LHCN-M2 (cell line): ENCODE measurements at places on chromosomes 7 and 10.
A peak's percentile ranks its signal among the peaks of the same experiment; 100 is the strongest.

DNA sequence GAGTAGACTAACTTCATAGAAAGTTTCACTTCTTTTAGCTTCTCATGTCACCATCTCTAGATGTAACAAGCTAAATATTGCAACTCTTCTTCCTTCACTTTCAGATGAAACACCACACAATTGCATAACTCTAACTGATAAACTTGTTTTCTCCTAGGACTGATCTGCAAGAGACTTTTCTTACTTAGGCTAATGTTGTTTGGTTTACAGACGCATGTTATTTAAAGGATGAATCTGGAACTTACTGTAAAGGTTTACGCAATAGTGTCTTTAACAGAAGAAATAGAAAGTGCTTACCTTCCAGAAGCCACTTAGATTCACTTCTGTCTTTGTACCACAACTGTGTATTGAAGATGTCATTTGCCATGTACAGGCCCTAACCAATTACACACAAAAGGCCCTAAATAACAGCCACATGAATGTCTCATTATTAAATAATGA, 22.1 kb upstream of the ZC3HAV1 start:
- DNase-seq, result no peak

- no peak for DNase-seq
Observed at GRCh38 chr7:135768064-135768463, 19.5 kb upstream of the FAM180A start.

DNA sequence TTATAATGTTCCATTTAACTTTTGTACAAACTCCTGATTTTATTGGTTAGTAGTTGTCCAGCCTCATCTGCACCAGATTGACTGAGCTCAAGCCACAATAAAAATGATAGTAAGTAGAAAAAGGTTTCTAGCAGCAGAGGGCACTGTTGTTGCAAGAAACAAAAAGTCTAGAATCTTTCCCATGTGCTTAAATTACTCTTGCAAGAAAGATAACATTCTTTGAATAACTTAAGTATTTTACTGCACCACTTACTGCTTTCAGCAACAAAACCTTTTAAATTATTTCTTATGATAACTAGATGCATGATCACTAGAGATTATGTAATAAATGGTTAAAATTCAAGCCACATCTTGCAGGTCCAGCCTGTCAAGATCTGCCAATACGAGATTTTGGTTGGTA, 27.0 kb downstream of the LMOD2 start:
- peak; percentile 77 for DNase-seq

DNA sequence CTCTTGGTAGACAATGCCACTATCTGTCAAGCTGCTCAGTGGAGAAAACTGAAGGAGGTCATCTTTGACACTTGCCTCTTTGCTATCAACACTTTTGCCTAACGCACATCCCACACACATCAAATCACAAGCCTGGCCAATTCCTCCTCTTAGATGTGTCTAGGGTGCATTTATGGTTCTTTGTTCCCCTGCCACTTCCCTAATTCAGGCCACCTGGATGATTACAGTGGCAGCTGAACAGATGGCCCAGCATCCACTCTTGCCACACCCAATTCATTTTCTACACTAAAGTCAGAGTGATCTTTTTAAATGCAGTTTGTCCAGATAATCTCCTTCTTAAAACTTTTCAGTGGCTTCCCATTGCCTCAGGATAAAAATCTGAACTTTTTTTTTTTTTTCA, 58.6 kb downstream of the LAMB4 start:
- no peak for DNase-seq

- no peak for DNase-seq
Observed at GRCh38 chr10:121159670-121160069, 308.5 kb downstream of the WDR11 start.

DNA sequence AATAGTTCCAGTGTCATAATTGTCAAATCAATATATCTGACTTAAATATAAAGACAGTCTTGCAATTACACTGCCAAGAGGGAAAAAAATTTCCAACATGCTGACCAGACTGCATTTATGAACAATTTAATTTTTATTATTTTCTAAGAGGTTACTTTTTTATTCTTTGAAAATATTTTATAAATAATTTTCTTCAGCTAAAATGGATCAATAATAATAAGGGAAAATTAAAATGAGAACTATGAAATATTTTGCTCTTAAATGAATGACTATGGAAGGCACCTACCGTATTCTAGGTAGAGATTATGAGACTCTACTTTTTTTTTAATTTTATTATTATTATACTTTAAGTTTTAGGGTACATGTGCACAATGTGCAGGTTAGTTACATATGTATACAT, 1032.5 kb upstream of the LRRN3 start:
- no peak for DNase-seq

DNA sequence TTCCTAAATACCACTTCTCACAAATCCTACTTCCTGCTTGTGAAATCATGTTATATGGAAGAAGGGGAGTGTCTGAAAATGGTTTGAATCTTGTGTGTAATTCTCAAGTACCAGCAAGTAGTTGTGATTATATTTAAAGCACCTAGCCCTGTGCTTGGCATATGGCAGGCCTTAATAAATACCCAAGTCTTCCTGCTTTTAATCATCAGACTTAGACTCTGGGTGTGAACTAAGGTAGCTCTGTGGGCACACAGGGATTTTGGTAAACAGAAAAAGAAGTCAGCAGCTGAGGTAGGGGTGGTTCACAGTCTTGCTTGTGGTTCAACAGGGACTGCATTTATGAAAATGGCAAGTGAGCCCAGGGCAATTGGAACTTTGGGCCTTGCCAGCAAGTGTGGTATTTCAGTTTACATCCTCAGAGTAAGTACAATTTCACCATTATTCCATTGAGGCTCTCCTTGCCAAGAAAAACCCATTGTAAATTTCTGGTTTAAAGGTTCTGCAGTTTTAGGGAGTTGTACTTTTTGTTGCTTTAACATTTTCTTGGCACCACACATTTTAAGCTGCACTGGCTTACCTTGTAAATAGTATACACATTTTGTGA, 215.5 kb downstream of the AUTS2 start:
- no peak for DNase-seq

DNA sequence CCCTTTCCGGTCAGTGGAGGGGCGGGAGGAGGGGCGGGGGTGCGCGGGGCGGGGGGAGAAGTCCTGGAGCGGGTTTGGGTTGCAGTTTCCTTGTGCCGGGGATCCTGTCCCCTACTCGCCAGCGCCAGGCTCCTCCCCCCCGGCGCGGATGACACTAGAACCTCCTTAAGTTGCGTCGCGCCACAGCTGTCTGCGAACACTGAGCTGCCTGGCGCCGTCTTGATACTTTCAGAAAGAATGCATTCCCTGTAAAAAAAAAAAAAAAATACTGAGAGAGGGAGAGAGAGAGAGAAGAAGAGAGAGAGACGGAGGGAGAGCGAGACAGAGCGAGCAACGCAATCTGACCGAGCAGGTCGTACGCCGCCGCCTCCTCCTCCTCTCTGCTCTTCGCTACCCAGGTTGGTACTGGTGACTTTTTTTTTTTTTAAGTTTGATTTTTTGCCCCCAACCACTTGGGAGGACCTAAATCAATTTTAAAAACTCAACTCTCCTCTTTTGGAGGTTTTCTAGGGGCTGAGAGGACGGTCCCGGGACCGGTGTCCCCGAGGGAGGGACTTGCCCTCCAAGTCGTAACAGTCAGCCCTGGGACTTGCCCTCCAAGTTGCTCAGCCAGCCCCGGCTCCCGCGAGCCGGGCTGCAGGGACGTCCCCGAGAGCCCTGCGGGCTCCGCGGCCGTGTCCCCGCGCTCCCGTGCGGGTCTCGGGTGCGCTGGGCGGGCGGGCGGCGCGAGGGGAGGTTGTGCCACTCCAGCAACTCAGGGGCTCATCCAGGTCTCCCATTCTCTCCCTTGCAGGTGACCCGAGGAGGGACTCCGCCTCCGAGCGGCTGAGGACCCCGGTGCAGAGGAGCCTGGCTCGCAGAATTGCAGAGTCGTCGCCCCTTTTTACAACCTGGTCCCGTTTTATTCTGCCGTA, at the start of gene GATA3:
Gene GATA3, plus strand, starts transcription at position 195 of the 914 bp plus-strand sequence. CDS start 968 bp downstream, outside the sequence.
- peak; percentile 55 for DNase-seq

- DNase-seq, result peak; percentile 72
Observed at GRCh38 chr7:156474241-156474743, 166.3 kb upstream of the RNF32 start.

DNA sequence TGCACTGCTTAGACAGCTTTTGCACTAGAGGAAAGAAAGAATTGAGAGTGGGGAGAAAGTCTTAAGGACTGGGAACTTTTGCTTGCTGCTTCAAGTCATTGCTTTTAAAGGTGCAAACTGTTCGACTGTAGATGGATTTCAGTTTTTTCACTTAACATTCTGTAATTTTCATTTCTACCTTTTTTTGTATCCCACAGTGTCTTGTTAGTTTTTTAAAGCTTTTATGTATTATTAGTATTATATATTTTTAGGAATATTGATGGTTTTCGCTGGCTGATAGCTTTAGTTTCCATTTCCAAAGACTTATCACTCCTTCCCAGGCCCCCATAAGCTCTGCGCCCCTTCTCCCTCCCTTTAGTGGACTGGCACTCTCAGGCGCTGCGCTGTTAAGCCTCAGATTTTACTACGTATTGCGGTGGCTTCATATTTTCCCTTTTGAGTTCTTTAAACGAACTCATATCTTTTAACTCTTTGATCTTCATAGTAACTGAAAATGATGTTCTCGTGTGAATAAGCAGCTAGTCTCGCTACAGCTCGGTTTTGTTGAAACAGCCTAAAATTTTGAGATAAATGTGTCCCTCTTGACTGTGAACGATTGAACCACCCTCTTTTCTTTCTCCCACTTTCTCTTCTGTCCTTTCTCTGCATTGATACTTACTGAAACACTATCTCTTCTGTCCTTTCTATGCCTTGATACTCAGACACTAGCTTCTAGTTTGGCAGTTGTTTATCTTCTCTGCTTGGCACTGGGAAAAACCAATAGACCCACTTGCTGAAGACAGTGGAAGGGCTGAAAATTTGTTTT, 2.5 kb upstream of the ETV1 start:
- DNase-seq, result no peak

DNA sequence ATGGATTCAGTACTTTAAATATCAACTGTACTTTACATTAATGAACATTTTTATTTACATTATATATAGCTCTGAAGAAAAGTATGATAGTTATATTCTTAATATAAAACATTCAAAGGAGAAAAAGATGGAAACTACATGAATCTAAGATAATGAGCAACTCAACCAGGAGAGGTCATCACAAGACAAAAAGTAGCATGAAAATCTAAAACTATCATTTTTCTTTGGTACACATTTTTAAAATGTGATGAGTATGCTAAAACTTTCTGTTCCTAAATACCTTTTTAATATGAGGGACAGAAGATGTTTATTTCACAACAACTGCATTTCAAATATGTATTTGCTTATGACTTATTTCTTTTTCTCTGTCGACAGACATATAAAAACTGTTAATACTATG, 2.4 kb downstream of the CNTNAP2 start:
- DNase-seq, result no peak

- no peak for DNase-seq
Observed at GRCh38 chr10:118488710-118489497, 106.5 kb downstream of the PRLHR start.

DNA sequence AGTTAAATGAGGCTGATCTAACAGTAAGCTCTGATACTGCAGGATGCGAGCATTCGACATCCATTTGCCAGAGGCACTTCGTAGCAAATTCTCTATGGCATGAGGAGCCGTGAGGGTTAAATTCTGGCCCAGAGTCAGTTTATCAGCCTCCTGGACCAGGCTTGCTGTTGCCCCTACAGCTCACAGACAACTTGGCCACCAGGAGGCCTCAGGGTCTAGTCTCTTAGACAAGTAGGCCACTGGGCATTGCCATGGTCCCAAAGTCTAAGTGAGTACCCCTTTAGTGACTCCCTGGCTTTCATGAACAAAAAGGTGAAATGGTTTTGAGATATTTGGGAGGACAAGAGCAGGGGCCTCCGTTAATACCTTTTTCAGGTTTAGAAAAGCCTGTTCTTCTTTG, 178.0 kb upstream of the MBL2 start:
- no peak for DNase-seq

- peak; percentile 18 for DNase-seq
Observed at GRCh38 chr10:61855771-61856170, 45.7 kb upstream of the ARID5B start.

DNA sequence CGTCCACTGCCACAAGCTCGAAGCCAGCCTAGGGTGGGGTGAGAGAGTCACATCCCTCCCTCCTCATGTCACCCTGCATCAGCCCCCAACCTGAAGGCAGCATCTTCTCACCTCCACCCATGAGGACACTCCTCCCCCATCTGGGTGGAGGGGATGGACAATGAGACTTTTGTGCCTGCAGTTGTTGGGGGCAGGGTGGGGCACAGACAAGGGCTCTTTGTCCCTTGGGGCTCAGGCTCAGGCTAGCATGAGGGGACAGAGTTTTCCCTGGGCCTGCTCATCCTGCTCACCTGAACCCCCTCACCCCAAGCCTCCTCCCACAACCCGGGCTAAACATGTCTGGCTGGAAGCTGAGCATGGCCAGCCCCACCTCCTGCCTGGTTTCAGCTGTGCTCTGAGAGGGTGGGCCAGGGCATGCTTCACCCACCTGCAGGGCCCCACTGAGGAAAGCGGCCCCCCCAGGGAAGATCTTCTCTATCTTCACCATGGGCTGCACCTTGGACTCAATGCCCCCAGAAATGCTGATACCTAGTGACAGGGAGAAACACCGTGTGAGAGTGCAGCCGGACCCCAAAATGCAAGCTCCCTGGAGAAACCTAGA, 9.3 kb downstream of the LZTS2 start:
- DNase-seq, result no peak

DNA sequence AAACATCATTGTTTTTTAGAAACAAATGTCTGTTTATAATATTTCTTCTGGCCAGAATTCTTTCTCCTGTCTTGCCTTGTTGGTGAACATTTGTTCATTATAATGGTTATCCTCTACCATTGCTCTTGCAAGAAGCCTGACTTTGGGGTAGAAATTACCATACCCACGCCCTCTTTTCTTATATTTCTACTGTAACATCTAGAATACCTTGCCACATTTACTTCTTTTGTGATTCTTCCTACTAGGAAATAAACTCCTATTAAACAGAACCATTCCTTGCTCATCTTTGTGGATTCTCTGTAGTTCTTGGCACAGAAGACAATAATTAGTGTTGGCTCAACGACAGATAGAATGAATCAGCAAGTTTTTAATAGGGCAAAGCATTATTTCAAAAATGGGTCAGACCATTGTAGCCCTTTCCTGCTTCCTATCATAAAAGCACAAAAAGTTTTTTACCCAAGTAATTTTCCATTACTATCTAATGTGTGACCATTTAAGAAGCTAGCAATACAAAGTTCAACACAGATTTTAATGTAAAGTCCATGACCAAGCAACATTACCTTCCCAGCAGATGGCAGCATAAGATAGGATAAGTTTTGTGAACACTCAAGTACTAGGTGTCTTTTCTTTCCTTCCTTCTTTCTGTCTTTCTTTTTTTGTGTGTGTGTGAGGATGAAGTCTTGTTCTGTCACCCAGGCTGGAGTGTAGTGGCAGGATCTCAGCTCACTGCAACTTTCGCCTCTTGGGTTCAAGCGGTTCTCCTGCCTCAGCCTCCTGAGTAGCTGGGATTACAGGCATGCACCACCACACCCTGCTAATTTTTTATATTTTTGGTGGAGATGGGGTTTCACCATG, 270.4 kb downstream of the HGF start:
- DNase-seq, result peak; percentile 84

- no peak for DNase-seq
Observed at GRCh38 chr10:11448190-11448544, 163.3 kb downstream of the USP6NL start.
